ENCODE measurements at places on chromosomes 5 and 9.

- no peak for DNase-seq
Observed at GRCh38 chr9:8621416-8621815, 821.8 kb upstream of the DMAC1 start.

DNA sequence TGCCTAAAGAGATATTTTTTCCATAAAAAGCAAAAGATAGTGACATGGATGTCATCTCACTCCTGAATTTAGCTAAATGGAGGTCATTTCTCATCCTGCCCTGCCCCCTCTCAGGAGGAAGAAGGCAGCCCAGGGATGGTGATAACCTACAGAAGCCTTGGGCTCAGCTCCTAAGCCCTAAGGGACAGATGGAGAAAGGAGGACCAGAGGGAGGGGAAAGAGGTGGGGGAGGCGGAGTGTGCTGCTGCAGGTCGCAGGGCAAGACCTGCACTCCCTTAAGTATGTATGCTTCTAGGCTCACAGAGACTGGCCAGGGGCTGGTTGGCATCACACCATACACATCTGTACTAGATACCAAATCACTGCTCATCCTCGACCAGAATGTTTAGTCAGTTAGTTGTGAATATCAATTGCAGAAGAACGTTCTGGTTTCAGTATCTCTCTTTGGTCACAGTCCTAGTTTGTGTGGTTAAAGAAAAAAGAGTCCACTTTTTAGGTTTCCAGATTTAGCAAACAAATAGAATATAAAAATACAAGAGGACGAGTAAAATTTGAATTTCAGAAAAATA lies 18.4 kb upstream of the CDKN2AIPNL start:
- no peak for DNase-seq

- DNase-seq: peak; percentile 29
Observed at GRCh38 chr9:135039266-135039870, 48.1 kb upstream of the OLFM1 start.

DNA sequence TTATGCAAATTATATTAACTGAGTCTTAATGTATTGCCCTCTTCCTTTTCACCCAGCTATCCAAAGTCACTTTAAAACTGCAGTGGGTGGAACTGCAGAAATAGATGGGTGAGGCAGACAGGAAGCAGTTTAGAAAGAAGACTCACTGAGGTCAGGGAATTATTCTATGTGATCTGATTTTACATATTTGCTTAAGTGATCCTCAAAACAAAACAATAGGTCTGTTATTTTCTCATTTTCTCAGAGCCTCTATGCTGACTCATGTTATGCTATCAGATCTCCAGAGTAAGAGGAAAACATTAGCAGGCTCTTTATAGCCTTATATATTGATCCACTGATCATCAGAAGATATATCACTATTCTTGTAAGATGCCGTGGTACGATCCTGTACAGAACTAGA lies 63.5 kb downstream of the MRPS27 start:
- no peak for DNase-seq

- DNase-seq: no peak
Observed at GRCh38 chr5:1381370-1382247, 36.7 kb upstream of the CLPTM1L start.

DNA sequence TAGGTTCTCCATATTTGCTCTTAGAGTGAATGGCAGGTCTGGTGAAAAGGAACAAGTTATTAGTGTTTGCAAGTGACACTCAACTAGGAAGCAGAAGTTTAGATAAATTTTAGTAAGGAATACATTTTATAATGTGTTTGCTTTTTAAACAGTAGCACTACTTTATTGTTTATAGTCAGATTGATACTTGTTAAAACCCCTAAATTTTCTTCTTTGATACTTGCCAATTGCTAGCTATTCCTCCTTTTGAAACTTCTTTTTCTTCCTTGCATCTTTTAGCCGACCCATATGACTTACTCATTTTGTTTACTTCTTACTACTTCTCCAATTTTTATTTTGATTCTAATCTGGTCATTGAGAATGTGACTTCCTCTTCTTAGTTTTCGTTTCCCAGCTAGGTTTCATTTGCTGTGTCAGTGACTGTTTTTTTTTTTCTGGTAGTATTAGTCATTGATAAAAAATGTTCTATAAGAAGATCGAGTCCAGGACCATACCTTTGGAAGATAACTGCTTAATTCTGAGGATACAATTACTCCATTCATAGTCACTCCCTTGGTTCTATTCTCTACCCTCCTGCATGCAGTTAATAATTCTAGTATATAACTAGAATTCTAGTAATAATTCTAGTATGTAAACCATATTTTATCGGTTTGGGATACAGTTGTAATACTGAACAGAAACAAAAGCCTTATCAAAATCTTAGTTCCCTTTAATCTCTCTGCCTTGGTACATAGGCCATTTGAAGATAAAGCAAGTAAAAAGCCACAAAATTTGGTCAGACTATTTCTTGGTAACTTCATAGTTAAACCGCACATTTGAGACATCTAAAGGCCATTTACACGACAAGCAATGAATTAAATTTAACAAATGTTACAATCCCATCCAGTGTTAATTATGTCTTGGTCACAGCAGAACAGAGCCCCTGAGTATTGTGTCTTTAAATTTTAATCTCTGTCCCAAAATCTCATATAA lies 2.8 kb upstream of the RICTOR start:
- no peak for DNase-seq

DNA sequence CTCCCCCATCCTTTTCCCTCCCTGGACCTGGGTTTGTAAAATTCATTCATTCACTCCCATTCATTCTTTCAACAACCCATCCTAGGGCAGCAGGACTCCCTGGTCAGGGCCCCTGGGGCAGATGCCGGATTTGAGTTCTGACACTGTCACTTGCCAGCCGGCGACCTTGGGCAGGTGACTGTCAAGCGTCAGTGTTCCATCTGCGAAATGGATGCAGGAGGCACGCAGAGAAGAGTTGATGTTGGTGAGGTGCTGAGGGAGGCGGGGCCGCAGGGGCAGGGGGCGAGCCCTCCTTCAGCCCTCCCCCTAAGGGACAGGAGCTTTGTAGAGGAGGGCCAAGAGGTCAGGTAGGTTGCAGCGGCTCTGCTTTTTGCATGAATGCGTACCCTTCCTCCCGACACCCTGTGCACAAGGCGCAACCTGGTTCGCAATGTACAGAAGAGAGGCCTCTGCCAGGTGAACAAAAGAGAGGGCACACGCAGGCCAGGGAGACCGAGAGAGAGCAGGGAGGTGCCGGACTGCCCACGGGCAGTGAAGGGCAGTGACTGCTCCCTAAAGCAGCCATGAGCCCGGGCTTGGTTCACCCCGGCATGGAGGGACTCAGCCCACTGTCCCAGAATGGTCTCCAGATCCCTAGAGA lies 128.1 kb downstream of the BARX1 start:
- no peak for DNase-seq

- peak; percentile 61 for DNase-seq
Observed at GRCh38 chr5:9547122-9547947, 1.5 kb upstream of the SEMA5A start.

- DNase-seq: no peak
Observed at GRCh38 chr9:99114846-99115500, 10.1 kb downstream of the TGFBR1 start.

DNA sequence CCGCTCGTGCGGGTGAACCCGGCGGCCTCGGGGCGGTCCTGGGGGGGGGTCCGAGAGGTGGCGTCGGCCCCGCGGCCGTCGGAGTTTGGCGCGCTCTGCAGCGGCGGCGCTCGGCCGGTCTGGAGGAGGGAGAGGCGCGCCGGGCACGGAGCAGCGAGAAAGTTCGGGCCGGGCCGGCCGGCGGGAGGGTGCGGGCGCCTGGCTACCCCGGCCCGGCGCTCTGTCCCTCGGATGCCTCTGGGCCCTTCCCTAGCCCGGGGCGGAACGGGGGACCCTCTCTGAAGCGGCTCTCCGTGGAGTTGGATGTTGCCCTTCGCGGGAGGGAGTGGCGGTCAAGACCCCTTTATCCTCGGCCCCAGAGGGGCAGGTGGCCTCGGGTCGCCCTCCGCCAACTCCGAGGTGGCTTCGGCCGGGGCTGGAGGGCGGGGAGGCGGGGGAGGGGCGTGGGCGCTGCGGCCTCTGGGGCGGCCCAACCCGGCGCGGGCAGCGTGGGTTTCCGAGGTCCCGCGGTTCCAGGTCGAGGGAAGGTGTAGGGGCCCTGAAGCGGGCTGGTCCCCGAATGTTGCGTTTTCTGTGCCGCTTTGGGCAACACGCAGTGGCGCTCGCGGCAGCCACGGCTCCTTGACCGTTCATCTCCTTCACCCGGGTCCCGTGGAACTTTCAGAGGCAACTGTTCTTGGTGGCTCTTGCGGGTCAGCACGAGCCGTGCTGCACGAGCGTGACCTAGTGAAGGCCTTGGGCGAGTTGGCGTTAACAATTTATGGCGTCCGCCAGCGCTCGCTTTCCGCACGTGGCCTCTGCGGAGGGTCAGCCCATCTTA lies 290.5 kb downstream of the DOCK8 start:
- DNase-seq: peak; percentile 20

- no peak for DNase-seq
Observed at GRCh38 chr5:55316289-55316688, 8.5 kb downstream of the MTREX start.

All from mesothelial cell of epicardium (in vitro differentiated cells).